ENCODE measurements at places on chromosomes 2 and 18.

DNA sequence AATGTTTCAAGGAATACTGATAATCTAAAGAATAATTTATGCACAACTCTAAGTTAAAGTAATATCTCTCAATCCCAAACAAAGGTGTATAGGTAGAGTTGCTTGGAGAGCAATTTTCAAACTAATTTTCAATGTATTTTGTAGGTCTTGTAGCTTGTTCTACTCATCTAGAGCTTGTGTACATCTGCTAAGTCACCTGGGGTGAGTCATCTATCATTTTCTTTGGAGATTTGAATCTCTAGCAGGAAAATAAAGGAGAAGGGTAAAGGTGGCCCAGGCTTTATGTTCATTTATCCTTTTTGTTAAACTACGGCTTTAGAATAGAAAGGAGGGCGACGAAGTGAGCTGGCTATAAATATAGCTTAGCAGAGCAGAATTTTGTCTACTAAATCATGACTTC, 76.8 kb upstream of the THUMPD2 start:
- no peak for DNase-seq

- no peak for DNase-seq
Measured at GRCh38 chr18:14908541-14908940, 160.6 kb downstream of the ANKRD30B start.

- no peak for DNase-seq
Measured at GRCh38 chr18:59909289-59910036, 9.7 kb downstream of the PMAIP1 start.

GRCh38 chr18:58076052-58076451, 32.0 kb downstream of the NEDD4L start:
- DNase-seq, result no peak

GRCh38 chr2:46446871-46447568, 32.3 kb upstream of the TMEM247 start:
- no peak for DNase-seq

DNA sequence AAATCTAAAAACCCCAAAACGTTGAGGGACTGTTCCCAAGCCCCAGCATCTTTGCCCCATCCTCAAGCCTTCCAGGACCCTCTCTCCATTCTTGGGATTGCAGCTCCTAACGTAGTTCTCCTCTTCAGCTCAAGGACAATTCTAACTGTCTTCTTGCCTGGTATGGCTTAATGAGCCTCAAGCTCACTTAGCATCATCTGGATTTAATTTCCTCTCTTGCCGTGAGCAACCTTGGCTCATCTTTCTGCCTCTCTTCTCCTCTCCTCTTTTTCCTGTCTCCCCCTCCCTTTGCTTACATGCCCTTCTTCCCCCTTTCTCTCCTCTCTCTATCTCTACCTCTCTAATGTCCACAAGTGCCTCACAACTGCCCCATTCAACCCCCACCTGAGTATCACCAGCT, 44.2 kb downstream of the TACR1 start:
- DNase-seq, result peak; percentile 68

GRCh38 chr2:54029721-54030395, 59.1 kb upstream of the PSME4 start:
- no peak for DNase-seq

- no peak for DNase-seq
Measured at GRCh38 chr2:142291969-142292368, 161.2 kb upstream of the LRP1B start.

GRCh38 chr2:217553679-217554078, 449.1 kb downstream of the TNS1 start:
- DNase-seq, result no peak

DNA sequence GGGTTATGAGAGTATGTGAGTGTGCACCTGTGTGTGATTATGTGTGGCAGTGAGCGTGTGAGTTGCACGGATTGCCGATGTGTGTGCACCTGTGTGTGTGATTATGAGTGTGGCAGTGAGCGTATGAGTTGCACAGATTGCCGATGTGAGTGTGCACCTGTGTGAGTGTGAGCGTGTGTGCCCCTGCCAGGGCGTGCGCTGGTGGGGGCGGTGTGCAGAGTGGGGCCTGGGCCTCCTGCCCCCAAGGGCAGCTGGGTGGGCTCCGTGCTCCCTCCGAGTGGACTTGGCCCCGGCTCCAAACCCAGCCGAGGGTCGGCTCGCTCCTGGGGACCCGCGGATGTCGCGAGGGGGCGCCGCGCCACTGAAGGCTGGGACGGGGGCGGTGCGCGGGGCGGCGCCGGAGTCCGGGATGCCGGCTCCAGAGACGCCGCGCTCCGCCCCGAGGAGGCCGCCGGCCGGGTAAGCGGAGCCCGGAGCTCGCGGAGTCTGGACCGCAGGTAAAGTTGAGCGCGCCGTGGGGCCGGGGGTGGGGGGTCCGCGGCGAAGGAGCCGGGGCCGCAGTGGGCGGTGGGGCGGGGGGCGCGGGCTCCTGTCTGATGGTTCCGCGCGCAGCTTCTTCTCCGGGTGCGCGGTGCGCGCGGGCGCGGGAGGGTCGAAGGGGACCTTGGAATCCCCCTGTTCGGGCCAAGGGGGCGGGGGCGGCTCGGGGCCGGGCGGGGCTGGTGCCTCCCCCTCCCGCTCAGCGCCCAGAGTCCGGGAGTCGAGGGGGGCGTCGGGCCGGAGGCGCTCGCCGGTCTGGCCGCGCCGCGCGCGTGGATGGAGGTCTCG, at the start of gene KCNG2:
Gene KCNG2, plus strand, starts transcription at position 421 of the 828 bp plus-strand sequence. CDS start 65,730 bp downstream, outside the sequence.
- peak; percentile 77 for DNase-seq

- no peak for DNase-seq
Measured at GRCh38 chr2:154795651-154796050, 97.2 kb downstream of the KCNJ3 start.

GRCh38 chr2:64467096-64467843, 13.3 kb downstream of the LGALSL start:
- no peak for DNase-seq

GRCh38 chr2:202908186-202908585, 3.3 kb downstream of the WDR12 start:
- no peak for DNase-seq

GRCh38 chr2:54723996-54724559, 616 bp downstream of the EML6 start:
- DNase-seq, result no peak

- DNase-seq, result no peak
Measured at GRCh38 chr2:240205348-240205747, 64.9 kb upstream of the OTOS start.

DNA sequence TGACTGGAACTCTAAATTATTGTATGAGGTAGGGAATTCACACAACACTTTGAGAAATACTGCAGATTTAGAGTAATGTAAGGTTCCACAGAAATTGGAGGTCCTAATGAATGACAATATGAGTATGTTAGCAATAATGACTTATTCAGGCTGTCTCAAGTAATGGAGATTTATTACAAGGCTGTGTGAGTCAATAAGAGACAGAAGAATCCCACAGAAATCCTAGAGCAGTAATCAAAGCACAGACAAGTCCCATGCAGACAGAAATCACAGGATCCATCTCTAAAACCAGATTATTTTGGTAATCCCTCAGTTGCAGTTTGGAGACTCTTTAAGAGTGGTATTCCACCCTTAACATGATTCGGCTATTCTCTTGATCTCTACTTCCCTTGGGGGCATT, 83.6 kb downstream of the FAM161A start:
- DNase-seq, result no peak

GRCh38 chr2:183991968-183992367, 606.4 kb upstream of the ZNF804A start:
- no peak for DNase-seq

DNA sequence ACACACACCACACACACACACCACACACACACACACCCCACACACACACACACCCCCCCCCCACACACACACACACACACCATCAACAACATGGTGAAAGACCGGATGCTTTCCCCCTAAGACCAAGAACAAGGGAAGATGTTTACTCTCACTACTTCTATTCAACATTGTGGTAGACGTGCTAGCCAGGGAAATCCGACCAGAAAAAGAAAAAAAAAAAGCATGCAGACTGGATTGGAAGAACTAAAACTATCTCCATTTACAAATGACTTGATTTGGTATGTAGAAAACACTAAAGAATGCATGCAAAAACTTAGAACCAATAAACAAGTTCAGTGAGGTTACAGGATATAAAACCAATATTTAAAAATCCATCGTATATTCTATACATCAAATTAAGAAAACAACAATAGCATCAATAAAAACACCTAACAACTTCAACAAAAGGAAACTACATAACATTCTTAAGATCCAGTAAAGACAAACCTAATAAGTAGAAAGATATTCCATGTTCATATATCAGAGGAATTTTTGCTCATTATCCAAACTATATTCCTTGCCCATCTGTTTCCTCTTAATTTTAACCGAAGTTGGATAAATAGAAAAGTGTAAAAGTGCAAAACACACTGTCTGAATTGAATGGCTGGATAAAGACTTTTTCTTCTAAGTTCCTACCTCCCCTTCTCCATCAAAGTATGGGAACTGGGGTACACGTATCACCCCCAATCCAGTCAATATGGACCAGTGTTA, 51.5 kb upstream of the RNU4ATAC start:
- DNase-seq, result no peak

- DNase-seq, result no peak
Measured at GRCh38 chr2:196284866-196285557, 113.6 kb upstream of the STK17B start.

DNA sequence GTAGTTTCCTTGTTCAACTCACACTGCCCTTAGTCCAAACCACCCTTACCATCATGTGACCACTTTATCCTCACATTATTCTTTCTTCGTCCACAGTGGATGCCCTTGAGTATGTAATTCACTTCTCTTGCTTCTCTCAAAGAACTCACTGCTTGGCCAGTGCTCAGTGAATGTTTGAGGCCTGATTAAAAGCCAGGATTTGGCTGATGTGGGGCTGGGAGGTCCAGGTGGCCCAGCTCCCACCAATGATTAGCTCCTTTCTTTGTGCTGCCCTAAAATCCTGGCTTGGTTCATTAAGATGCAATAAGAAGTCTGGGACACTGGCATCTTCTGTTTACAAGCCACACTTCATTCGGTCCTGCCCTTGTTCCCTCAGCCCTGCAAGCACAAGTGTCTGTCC, 97.8 kb upstream of the CELF4 start:
- no peak for DNase-seq

- no peak for DNase-seq
Measured at GRCh38 chr2:72089537-72089936, 58.1 kb downstream of the CYP26B1 start.

GRCh38 chr2:204842661-204843485, 297.6 kb downstream of the PARD3B start:
- DNase-seq, result no peak

DNA sequence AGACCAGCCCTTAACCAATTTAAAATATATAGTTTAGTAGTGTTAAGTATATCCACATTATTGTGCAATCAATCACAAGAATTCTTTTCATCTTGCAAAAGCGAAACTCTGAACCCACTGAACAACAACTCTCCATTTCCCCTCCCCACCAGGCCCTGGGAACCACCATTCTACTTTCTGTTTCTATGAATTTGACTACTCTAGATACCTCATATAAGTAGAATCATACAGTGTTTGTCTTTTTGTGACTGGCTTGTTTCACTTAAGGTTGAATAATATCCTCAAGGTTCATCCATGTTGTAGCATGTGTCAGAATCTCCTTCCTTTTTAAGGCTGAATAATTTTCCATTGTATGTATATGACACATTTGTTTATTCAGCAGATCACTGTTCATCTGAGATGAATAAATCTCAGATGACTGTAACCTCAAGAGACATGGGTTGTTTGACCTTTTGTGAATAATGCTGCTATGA, 8.1 kb upstream of the SOS1 start:
- DNase-seq, result no peak

Data from SK-N-SH (cell line).